A549 treated with CpdA at 1 μM for 4 hours (cell line): ENCODE measurements at places on chromosomes 3 and 15. TPM values are rescaled to one million over a fixed set of nuclear protein-coding genes. Genes with fewer than 3 reads are reported as not detected.

The TRPM1 gene
- not detected in 5 replicates for total RNA-seq

The PEAK1 gene
- total RNA-seq, result 6.2 to 11.0 TPM (median 9.3 TPM) in 5 replicates

The SAMMSON gene
- not detected in 5 replicates for total RNA-seq

The GAP43 gene
- 0.05 to 0.08 TPM in 2 of 5 replicates, not detected in the others for total RNA-seq

The PTPRG gene
- total RNA-seq, result 1.9 to 2.7 TPM (median 2.6 TPM) in 5 replicates

The RARB gene
- total RNA-seq, result 7.8 to 15.4 TPM (median 11.3 TPM) in 5 replicates

The CCDC39 gene
- not detected in 5 replicates for total RNA-seq

The CD200R1 gene
- total RNA-seq, result 0.05 to 0.22 TPM (median 0.11 TPM) in 4 of 5 replicates, not detected in the other

The CISH gene
- 0.46 to 0.78 TPM (median 0.66 TPM) in 5 replicates for total RNA-seq

The WDR49 gene
- total RNA-seq, result not detected in 5 replicates

The FAM227B gene
- total RNA-seq, result 0.73 to 1.5 TPM (median 0.96 TPM) in 5 replicates

The USP4 gene
- total RNA-seq, result 11.3 to 14.8 TPM (median 13.9 TPM) in 5 replicates

The ADGRG7 gene
- total RNA-seq, result not detected in 5 replicates

The LMAN1L gene
- not detected in 5 replicates for total RNA-seq

The KIF15 gene
- total RNA-seq, result 6.9 to 14.1 TPM (median 9.9 TPM) in 5 replicates

The LEKR1 gene
- 0.36 to 1.0 TPM (median 0.51 TPM) in 5 replicates for total RNA-seq

The BTLA gene
- 0.03 TPM in 1 of 5 replicates, not detected in the others for total RNA-seq

The GOLGA8S gene
- total RNA-seq, result 0.10 to 0.20 TPM (median 0.15 TPM) in 5 replicates

The WDR93 gene
- total RNA-seq, result 0.06 to 0.28 TPM (median 0.21 TPM) in 4 of 5 replicates, not detected in the other

The TRPC1 gene
- total RNA-seq, result 5.4 to 10.1 TPM (median 8.0 TPM) in 5 replicates

The PYGO1 gene
- total RNA-seq, result 6.5 to 8.3 TPM (median 6.9 TPM) in 5 replicates

The RCN2 gene
- 58.8 to 72.7 TPM (median 66.4 TPM) in 5 replicates for total RNA-seq

The TAGLN3 gene
- total RNA-seq, result not detected in 5 replicates

The AGBL1 gene
- not detected in 5 replicates for total RNA-seq

The SPSB4 gene
- 0.15 to 0.24 TPM (median 0.18 TPM) in 4 of 5 replicates, not detected in the other for total RNA-seq

The ALDH1A2 gene
- 0.19 to 0.75 TPM (median 0.51 TPM) in 3 of 5 replicates, not detected in the others for total RNA-seq

The CIB2 gene
- 23.0 to 30.0 TPM (median 28.3 TPM) in 5 replicates for total RNA-seq

The KBTBD13 gene
- total RNA-seq, result not detected in 5 replicates

The CCR3 gene
- total RNA-seq, result not detected in 5 replicates

The ADAMTS17 gene
- total RNA-seq, result 0.06 to 0.23 TPM (median 0.17 TPM) in 4 of 5 replicates, not detected in the other

The TBL1XR1 gene
- total RNA-seq, result 18.3 to 34.0 TPM (median 18.9 TPM) in 5 replicates

The TGM5 gene
- total RNA-seq, result not detected in 5 replicates

The FBN1 gene
- 6.1 to 11.2 TPM (median 8.2 TPM) in 5 replicates for total RNA-seq

The CDCP1 gene
- total RNA-seq, result 13.6 to 18.8 TPM (median 15.7 TPM) in 5 replicates

The RAB6B gene
- total RNA-seq, result 0.76 to 2.4 TPM (median 2.3 TPM) in 5 replicates

The DUOXA2 gene
- not detected in 5 replicates for total RNA-seq

The CTDSPL gene
- 9.8 to 11.6 TPM (median 11.0 TPM) in 5 replicates for total RNA-seq

The NOX5 gene
- total RNA-seq, result 0.27 to 0.38 TPM (median 0.31 TPM) in 5 replicates
